Activated gamma-delta T cell treated with Interleukin-2 at 50 U/mL for 16 hours (primary cell): ENCODE measurements at places on chromosomes 1 and 21.
A peak's percentile ranks its signal among the peaks of the same experiment; 100 is the strongest.

DNA sequence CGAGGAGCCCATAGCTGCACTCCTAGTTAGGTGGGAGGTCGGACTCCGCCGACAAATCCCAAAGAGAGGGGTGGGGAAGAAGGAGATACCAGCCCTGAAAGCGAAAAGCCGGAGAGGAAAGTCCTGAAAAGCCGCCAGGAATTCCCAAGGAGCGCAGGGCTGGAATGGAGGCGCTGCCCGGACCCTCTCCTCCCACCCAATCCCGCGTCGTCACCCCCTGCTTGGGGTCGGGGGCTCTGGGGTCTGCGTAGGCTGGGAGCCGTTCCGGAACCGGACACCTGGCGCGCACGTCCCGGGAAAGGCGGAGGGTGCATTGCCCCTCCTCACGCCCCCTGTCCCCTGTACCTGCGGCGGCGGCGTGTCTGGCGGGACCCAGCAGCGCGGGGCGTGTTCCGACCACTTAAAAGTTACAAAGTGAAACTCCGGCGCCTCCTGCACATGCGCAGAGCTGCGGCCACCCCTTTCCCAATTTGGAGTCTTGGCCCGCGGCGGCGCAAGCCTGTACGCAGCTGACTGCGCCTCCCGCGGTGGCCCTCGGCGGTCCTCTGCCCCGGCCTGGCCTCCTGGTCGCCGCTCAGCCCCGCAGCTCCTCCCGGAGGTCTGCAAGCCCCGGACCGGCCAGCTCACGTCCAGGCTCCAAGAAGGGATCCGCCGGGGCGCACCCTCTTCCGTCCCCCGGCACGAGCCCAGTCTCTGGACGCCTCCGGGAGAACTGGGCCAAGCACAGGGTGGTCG, at the start of gene TMEM63A:
TMEM63A (minus strand) TSS at position 422 of the 735 bp plus-strand sequence. CDS start 4,800 bp downstream, outside the sequence.
- DNase-seq: peak; percentile 91

DNA sequence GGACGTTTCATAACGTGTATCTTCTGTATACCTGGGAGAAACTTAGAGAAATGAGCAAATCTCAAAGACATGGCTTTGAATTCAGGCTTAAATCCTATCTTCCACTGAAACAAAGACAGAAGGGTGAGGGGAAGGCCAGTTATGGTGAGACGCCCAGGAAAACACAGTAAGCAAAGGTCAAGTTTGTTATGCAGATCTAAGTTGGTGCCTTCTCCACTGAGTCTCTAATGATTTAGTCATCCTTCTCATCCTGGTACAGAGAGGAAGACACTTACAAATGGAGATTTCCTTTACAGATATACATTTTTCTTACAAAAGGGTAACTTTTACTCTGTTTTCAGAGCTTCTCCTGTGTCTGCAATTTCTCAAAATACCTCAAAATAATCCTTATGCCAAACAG, 64.4 kb downstream of the MAP3K7CL start:
- DNase-seq: no peak

DNA sequence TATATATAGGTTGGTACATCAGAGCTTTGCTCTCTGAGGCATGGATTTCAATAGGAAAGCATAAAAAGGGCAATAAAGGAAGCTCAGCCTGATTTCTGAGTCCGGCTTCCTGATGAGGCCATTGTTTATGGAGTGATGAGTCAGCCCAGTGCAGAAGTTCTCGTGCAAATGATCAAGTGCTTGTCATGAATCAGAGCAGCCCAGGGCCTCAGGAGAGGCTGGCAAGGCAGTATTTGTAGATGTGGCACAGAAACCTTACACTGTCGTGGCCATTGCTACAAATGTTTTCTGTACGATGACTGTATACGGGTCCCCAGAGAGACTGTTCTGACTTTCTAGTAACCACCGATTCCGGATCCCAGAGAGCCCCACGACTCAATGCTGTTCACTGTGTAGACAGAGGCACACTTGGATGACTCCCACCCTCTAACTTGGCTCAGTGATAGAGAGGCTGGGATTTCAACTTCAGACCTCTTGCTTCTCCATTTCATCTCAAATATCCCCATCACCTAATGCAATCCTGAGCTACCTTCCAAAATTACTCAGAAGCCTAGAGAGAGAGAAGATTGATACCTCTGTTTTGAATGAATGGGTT, 26.8 kb downstream of the UMODL1 start:
- DNase-seq: no peak

- no peak for DNase-seq
These were observed at the start of gene BRINP2 for GRCh38 chr1:177170756-177171535. Gene BRINP2 (plus strand): TSS chr1:177170958. CDS start chr1:177229877, 58,919 bp downstream.

DNA sequence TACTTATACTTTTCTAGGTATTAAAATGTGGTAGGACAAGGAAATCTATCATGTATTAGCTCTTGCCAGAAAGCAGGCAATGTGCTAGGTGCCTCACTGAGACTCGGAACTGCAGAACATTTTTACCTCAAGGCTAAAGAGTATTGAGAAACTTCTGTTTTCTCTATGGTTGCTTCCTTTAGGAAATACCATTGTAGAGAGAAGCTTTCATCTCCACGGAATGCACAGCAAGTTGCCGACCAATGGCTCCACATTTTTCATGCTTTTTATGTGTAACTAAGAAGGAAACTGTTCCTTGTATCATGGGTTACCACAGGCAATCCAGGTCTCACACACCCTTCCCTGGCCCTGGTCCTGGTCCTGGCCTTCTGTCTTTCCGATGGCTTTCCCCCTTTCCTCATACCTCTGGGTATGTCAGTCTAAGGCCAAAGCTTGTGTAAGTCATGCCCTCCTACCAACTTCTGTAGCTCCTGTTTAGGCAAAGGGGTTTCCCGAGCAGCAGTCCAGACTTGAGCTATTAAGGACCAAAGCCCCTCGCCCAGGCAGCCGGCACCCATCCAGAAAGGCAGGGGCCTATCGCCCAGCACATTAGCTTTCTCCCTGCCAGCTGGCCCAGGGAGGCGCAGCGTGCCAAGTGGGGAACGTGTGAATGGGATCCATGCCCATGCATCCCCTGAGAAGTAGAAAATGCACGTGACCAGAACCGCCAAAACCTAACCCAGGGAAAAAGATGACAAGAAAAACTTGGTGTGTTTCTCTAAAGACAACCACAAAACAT, 225.0 kb downstream of the PBX1 start:
- DNase-seq: no peak

DNA sequence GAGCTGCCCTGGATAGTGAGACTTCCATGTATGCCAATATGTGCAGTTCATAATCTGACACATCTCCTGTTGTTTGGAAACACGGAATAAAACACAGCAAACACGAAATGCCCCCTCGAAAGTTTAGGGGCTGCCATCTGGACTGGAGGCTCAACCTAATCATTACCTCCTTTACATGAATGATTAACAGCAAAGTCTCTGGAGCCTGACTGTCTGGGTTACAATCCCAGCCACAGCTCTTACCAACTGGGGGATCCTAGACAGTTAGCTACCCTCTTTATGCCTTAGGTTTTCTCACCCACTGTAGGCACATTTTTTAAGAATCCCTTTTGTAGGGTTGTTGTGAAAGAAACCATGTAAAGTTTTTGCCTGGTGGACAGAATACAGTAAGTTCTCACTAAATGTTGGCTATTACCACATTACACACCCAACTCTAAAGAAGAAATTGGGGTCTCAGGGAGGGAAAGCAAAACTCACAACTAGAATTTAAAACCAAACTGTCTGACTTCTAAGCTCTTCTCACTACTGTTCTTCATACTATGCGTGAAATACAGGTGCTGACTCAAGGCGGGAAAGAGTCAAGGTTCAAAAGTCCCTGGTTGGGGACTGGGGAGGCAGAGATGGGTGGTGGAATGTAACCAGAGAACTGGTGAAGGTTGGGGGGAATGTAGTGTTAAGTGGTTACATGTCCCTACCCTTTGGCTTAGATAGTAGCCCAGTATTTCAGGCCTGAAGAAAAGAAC, 24.2 kb downstream of the CYP4A22 start:
- no peak for DNase-seq

- DNase-seq: no peak
These were observed 45.0 kb downstream of the SLC19A1 start for GRCh38 chr21:45496968-45497845.

- no peak for DNase-seq
These were observed 13.3 kb downstream of the ARHGEF19 start for GRCh38 chr1:16199157-16199501.

DNA sequence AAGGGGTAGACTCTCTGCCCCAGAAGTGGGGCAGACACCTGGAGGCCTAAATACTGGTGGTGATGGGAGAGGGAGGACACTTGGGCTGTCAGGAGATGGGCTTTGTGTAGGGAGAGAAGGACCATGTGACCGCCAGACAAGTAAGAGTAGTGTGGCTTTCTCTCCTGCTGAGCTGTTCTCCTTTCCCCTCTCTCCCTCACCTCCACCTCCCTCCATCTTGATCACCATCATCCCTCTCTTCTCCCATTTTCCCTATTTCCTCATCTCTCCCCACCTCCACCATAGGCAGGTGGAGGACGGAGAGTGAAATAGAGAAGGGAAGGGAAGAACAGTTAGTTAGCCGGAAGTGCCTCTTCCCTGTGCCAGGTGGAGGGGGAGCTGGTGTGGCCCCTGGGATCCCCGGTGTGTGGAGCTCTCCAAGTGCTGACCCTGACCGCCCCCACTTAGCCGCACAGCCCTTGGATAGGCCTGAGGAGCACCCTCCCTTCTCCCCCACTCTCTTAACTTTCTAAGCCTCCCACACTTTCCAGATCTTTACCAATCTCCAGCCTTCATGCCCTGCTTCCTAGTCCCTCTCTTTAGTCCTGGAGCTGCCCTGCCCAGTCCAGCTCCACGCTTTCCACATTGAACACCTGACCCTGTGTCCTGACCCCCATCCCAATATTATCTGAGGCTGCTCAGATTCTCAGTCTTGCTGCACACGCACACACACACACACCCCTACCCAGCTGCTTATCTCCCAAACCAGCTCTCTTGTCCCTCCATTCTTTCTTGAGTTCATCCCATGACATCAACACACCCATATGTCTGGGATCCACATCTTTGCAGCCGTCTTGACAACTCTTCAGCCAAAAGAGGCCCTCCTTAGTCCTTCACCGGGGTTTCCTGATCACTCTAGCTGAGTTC, 1.5 kb downstream of the CELF3 start:
- DNase-seq: no peak

- DNase-seq: no peak
These were observed 46.7 kb downstream of the H3-3A start for GRCh38 chr1:226108935-226109828.

DNA sequence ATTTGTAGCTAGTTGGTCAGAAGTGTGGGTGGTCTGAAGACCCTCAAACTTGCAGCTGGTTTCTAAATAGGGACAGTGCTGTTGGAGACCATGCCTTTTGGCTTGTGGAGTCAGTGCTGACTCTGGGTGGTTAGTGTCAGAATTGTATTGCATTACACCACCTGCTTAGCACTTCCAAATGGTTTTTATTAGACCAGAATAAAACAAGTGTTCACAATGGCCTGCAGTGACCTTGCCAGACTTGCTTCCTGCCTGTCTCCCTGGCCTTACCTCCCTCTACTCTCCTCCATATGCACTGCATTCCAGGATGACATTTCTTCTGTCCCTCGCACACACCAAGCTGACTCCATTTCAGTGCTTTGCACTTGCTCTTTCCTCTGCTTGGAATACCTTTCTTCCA, 72.7 kb upstream of the CNIH3 start:
- no peak for DNase-seq

DNA sequence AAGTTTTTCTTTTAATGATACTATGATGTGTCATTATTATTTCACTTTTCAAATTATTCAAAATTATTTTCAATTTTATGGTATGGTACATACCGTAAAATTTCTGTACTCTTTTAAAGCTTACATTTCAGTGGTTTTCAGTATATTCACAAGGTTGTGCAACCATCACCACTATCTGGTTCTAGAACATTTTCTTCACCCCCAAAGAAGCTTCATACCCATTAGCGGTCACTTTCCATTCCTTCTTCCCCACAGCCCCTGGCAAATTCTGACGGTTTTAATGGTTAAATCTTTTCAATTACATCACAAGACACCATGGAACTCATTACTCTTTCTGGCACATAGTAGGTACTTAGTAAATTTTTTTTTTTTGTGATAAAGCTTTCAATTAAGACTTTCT, 22.8 kb upstream of the ATP5PO start:
- DNase-seq: no peak
